CD8-positive, alpha-beta memory T cell (primary cell): ENCODE measurements at places on chromosomes 7 and 10.

- DNase-seq: no peak
Measured at GRCh38 chr7:122885583-122886356, 490 bp downstream of the CADPS2 start.

DNA sequence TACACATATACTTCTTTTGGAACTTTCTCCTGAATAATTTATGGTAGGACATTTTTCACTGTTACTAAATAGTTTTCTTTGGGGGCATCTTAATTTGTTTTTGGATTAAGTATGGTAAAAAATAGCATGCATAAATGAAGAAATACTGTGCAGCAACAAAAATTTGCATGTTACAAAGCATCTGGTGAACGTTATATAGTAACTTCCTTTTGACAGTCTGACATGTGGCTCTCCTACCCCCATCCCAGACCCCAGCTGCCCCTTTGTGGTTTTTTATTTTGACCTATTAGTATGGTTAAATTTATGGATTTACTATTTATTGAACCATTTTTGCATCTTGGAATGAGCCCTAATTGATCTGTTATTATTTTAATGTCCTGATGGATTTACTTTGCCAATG is 9.9 kb downstream of the TASOR2 start:
- no peak for DNase-seq

- no peak for DNase-seq
Measured at GRCh38 chr7:36726806-36727503, 2.7 kb upstream of the AOAH start.

DNA sequence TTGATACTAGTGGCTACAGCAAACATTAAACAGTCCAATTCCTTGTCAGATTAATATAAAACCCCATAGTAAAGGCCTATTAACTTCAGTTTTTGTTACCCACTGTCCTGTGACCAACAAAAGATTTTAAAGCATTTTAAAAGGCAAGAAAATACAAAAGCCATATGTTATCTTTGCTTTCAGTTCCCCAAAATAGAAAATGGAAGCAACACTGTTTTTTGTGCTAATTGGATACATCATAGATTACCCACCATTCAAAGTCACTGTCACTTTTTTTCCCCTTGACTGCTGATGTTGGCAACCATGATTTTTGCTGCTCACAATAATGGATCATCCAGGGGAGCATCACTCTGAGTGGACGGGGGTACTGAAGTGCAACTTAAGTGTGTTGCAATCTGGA is 52.4 kb upstream of the TMEM140 start:
- no peak for DNase-seq

GRCh38 chr7:22680482-22680911 is 46.5 kb upstream of the IL6 start:
- DNase-seq: no peak

- no peak for DNase-seq
Measured at GRCh38 chr10:66586897-66587679, 338.7 kb upstream of the LRRTM3 start.

DNA sequence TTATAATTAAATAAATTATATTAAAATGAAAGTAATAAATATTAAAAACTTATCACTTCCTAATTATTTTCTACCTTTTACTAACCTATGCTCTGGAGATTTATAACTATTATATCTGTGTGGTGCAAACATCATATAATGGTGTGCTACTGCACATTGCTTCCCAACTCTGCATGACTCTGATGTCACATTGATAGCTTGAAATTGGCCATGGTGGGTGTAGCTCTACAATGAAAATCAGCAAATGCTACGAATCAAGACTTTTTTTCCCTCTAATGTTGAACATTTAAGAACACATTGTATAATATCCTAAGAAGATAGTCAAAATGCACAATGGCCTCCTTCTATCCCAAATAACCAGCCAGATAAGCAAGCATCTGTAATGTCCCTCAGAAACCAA is 99.1 kb downstream of the ARMH3 start:
- DNase-seq: no peak

DNA sequence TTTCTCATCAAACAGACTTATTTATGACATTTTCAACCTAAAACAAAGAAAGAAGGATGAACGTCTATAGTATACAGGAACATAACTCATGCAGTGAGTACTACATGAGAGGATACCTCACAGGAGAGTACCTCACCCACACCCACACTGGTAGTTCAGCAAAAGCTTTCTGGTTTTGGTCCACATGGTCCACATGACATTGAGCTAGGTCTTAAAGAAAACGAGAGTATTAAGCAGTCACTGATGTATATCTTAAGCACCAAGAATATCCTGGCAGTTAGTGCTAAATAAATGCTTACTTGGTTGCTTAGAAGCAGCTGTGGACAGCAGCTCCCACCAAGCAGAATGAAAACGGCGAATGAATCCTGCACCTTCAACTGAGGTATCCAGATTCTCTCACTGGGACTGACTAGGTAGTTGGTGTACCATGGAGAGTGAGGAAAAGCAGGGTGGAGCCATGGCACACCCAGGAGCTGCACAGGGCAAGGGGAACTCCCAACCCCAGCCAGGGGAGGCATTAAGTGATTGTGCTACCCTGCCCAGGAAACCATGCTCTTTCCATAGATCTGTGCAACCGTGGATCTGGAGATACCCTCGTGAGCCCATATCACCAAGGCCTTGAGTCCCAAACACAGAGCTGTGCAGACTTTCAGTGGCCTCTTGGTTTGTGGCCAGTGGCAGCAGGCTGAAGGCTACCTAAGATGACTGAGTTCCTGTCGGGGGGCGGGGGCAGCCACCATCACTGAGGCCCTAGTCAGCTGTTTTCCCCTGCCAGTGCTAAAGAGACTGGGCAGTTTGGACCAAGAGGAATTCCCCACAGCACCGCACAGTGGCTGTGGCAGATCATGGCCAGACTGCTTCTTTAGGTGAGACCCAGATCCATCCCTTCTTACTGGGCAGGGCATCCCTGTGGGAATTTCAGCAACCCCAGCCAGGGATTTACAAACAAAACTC is 143.4 kb downstream of the SGMS1 start:
- DNase-seq: no peak

GRCh38 chr10:127063762-127064161 is 132.6 kb downstream of the INSYN2A start:
- DNase-seq: no peak

DNA sequence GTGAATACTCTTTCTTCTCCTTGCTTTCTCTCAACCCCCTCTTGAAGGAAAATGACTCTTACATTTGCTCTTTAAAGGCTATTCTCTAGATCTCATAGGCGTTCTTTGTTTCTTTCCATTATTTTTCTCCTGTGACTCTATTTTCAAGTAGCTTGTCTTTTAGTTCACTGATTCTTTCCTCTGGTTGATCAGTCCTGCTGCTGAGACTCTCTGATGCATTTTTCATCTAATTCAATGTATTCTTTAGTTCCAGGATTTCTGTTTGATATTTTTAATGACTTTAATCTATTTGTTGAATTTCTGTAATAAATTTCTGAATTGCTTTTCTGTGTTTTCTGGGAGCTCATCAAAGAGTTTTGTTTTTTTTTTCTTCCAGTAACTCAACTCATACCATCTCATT is 397.7 kb downstream of the CNTNAP2 start:
- DNase-seq: no peak

- no peak for DNase-seq
Measured at GRCh38 chr7:131595699-131596098, 39.3 kb upstream of the PODXL start.

GRCh38 chr10:90834326-90834725 is 23.5 kb downstream of the HTR7 start:
- no peak for DNase-seq

GRCh38 chr10:35972275-35972674 is 330.2 kb upstream of the FZD8 start:
- no peak for DNase-seq

DNA sequence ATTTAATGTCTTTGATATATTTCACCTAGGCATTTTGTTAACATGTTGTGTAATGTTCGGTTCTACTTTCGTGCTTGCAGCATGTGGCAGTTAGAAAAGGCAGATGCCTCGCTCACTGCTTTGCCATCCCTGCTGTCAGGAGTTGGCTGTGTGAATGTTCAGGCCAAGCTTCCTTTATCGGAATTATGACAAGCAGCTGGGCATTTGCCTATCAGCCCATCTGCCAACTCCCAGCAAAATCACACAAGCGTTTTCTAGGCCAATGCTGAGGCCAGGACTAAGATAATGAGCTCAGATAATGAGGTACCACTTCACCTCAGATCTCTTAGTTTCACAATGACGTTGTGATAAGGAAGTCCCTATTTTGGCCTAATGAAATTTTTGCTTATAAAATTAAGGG is 212.7 kb upstream of the FAM3C start:
- no peak for DNase-seq

DNA sequence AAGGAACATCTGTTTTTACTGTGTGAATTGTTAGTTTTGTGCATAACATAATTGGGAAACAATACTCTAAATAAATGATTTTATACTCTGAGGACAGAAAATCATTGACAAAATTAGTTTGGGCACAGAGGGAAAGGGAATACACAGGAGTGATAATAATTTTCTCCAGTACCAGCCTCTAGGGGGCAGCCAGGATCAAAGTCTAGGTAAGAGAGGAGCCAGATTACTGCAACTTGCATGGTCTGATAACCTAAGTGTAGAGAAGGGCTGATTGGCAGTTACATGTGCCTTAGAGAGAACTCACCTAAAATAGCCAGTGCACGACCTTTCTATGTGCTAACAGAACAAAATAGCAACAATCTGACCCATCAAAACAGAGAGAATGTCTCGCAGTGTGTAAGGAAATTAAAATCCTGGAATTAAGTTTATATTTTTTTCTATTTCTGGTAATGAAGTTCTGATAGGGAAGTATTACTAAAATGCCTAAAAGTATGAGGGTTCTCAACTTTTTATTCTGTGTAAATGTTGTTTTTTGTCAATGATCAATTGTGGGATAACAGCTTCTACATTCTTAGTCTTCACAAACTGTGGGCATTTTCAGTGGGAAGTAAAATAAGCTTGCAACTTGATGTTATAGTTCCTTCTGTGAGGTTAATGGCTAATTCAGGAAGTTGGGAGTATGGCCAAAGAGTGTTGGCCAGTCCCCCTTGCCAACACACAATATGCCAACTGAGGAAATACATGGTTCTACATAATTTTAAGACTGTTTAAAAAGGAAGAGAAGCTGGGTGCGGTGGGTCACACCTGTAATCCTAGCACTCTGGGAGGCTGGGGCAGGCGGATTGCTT is 66.4 kb downstream of the EXOC6 start:
- DNase-seq: peak; percentile 11

DNA sequence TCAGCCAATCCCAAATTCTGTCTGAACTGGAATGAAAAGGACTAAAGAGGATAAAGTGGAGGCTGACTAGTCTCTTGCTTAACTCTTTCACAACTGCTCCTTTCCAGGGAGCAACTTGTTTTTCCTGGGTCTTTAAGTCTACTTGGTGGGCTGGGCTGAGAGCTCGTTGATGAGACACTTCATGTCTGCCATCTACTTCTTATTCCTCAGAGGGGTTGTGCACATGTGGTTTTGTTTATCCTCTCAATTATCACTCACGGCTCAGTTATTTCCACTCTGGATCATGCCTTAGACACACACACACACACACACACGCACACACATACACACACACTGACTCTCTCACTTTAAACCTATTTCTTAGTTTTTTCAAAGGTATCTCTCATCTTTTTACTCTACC is 298.6 kb upstream of the MTPN start:
- no peak for DNase-seq

DNA sequence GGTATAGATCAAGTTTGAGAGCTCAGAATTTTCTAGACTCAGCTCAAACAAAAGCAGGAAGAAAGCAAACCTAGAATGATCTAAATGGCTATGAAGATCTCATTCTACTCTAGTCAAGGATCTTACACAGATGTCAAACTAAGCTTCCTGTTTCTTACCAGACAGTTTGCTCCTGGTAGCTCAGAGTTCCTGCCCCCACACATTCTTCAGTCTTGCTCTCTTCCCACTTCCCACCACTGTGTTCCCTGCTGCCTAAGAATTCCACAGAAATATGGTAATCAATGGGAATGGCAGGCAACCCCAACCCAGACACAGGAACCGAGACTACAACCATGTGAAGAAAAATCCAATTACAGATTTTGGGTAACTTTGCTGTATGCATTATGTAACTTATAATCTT is 133.4 kb upstream of the PTN start:
- DNase-seq: no peak

DNA sequence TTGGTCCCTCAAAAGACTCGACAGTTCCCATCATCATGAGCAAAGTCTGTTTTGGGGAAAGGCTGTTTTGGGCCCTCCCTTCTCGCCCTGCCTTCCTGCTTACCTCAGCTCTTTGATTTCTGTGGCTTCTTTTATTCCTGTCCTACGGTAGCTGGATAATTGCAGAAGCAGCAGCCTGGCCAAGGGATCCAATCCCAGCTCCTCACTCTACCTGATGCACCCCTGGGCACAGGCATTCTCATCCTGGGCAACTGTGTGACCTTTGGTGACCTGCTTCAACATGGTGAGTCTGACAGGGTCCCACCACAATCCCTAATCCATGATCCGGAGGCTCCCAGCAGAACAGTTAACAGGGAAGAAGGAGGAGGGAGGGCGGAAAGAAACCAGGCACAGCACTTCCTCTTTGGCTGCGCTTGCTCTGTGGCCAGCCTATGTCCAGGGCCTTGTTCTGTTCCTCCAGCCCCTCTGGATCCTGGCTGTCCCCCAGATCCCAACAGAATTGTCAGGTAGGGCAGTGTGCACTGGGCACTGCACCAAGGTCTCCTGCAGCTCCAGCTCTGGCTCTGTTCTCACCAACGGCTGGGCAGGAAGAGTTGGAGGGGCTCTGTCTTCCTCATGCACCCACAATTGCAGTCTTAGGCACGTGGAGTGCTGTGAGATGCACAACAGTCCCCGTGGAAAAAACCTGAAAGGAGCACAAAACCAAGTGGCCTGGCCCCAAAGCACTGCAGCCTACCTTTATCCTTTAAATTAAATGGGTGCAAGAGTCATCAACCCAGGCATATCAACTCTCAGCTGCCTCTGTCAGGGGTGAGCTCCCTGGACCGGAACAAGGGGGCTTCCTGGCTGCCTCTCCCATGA is 144.4 kb downstream of the PTPN20 start:
- no peak for DNase-seq

DNA sequence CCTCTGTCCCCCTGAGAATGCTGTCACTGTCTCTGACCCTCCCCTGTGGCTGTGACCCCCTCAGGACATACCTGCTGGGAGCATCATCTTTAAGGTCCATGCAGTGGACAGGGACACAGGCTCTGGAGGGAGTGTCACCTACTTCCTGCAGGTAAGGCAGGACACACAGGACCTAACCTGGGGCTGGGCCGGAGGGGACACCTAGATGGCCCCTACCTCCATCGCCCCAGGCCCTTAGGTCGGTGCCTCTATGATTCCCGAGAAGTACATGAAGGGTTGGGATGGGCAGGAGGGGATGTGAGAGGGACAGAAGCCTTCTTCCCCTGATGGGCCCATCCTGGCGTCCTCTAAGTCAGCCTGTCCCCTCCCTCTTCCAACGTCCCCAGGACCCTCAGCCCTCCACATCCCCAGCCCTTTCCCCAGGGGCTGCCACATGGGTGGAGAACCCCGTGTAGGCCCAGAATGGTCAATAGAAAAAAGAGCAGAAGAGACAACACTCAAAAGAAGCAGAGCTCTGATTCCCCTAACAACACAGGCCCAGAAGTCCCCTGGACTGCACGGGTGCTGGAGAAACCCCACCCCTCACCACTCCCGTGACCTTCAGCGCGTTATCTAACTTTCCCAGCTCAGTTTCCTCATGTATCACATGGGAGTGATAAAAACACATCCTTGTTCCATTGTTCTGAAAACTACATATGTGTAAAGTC is 6.4 kb downstream of the CDHR1 start:
- no peak for DNase-seq
